ENCODE measurements at places on chromosomes 3 and 15.

DNA sequence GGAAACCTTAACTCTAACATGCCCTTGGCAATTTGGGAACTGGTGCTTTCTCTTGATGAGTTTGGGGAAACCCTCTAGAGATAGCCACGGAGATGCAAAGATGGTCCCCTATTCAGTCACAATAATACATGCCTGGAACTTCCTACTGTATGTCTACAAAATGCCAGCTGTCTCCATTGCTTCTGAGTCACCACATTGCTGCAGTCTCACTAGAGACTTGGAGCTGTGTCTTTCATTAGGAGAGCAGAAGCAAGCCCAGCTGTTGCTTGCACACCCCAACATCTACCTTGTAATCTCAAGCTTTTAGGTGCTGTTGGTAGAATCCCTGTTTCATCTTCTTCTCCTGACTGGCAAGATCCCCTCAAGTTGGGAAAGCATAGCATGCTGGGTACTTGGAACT lies 261.0 kb downstream of the ADAMTSL3 start:
- no peak for DNase-seq

- DNase-seq, result peak; percentile 57
Measured at GRCh38 chr3:194058189-194058571, 77.8 kb upstream of the HES1 start.

- no peak for DNase-seq
Measured at GRCh38 chr3:172313671-172314070, 134.6 kb downstream of the GHSR start.

- no peak for DNase-seq
Measured at GRCh38 chr3:140394488-140395133, 283.3 kb upstream of the TRIM42 start.

DNA sequence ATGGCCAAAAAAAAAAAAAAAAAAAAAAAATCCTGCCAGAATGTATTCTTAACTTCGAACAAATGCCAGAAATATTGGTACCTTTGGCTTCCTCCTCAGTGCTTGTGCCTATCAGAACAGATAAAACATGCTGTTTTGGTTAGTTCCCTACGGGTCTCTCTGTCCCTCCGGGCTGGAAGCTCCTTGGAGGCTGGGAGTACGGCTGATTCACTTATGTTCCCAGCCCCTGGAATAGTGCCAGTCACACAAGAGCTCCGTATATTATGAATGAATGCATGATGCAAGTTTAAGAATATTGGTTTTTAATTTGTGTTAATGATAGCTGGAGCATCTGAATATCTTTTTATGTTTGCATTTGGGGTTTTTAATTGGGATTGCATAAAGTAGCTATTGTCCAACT lies 44.0 kb downstream of the NR2F2 start:
- DNase-seq, result no peak

GRCh38 chr3:46593274-46593862 lies 19.0 kb upstream of the FAM240A start:
- DNase-seq, result no peak

GRCh38 chr15:29822100-29822683 lies at the start of gene TJP1:
Gene TJP1, minus strand, starts transcription at chr15:29822468. Its CDS starts 440 bp downstream, at chr15:29822028.
- DNase-seq, result peak; percentile 87

Data from left cardiac atrium (tissue), 4 donors.